ENCODE measurements at places on chromosomes 2 and 18.

DNA sequence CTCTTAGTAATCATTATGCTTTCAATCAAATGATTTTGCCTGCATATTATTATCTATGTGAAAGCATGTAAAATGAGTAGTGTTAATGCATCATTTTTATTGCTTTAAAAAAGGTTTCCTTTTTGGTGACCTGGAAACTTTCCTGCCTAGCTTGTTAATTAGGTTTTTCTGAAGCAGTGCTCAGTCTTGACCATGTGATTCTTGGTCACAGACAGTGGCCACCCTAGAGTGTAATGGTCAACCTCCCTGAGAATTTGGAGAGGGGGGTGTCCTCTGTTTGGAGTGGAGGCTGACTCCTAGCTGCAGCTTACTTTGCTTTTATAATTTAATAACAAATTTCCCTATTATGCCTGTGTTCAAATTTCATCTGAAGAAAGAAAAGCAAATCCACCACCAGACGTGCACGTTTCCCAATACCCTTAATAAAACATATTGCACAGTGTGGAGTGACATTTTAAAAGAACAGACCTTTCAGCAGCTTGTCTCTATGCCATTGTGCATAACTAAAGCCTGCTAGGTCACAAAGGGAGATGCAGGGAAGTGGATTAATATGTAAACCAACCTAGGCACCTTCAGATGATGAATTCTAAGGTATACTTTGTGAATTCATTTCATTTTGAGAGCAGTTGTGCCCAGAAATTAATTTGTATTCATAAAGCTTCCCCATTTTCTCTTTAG, 130.6 kb downstream of the RPRM start:
- no peak for DNase-seq

- no peak for DNase-seq
Measured at GRCh38 chr2:150480241-150480640, 7.2 kb downstream of the RND3 start.

GRCh38 chr2:3730646-3731045, 27.3 kb downstream of the DCDC2C start:
- no peak for DNase-seq

DNA sequence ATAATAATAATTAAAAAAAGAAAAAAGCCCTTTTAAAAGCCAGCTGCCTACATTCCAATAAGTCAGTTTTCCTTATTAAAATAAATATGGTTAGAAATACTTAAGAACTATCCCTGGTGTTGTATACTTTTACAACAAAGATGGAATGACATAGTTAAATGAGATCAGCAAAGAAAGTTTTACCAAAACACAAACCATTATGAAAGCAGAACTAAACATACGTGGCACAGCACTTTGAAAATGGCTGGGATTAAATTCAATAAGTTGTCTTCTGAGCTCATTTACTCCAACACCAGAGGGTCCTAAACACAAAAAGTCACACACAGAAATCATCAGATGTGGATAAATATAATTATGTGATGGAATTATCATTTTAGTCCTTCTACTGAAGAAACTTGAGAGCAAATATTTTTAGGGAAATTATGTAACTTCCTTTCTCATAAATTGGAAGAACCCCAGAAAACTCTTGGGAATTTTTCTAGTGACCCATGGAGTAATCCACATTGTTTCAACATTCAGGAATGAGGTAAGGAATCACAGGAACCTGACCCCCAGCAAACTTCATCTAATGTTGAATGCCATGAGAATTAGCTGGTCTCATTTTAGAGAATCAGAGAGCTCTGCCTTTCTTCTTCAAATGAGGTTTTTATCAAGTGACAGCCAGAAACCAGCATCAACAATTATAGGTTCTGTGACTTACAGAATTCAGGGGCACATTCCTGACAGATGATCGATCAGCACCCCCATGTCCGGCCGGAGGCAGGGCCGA, 11.5 kb upstream of the TMEM237 start:
- no peak for DNase-seq

DNA sequence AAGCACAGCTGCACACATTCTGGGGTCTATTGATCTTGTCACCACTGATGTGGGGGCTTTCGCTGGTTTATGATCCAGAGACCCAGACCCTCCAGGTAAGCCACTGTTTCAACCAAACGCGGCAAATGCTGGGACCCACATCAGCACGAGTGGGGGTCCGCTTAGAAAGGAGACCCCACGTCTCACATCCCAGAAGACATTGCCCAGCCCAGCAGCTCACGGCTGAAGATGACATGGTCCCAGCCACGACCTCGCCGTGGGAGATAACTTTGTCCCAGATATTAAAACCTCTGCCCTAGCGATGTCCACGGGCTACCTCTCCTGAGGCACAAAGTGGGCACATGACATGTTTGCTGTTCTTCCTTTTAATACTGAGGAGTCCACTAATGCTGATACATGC, 43.8 kb downstream of the LONRF2 start:
- DNase-seq: no peak

DNA sequence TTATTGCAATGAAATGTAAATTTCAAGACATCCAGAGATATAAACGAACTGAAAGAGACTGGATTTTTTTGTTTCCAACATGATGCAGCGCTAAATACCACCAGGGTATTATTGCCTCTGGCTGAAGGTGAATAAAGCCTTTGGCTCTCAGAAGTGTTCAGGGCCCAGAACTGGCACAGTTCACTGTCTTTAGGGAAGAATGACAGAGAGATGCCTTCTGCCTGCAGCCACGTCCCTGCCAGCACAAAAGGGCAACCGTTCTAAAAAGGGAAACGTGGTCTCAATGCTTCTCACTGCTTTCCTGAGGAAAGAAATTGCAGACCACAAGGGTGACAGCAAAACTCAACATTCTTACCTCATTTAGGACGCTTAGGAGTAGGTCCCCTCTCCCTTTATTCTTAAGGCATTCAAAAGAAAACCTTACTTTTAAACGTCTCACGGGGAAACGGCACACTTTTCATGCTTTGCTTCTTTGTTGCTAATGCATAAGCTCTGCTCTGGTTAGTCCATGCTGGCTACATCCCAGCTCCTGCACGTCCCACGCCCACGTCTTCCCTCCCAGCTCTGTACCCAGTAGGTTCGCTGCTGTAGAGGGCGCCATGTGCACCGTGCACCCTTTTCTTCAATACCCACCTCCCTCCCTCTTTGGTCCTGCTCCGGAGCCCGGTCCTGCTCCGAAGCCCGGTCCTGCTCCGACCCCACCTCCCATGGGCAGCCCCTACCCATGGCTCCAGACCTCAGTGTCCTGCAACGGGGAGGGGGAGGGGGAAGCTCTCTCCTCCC, 171.0 kb downstream of the HRH4 start:
- DNase-seq: no peak

GRCh38 chr2:25528173-25528572, 145.2 kb downstream of the DTNB start:
- DNase-seq: no peak

DNA sequence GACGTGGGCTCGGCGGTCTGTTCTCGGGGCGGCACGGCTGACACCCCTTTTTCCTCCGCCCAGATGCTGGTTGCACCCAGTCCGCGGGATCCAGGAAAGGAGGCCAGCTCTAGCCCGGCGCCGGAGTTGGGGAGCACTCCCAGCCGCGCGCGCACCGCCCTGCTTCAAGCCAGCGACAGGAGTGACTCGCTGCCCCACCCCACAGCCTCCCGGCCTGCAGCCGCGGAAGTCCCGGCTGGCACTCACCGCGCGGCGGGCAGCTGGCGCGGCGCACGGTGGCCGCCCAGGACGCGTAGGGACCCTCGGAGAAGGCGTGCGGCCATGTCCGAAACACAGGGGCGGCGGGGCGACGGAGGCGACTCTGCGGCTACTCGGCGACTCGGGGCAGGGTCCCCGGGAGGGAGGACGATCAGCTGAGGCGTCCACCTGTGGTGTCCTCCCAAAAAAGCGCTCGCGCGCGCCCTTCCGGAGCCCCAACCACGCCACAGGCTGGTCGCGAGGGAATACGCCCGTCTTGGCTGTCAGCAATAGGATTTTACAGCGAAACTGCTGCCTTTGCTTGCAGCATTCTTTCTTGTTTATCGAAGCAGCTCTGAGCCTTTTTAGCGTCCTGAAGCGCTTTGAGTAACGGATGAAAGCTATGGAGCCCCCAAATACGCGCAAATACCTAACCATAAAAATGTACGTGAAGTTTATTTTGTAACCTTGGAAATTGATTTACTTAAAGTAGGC, at the start of gene ACADL:
ACADL (minus strand) TSS at position 507 of the 732 bp plus-strand sequence; CDS start at position 323, 184 bp downstream.
- DNase-seq: no peak

GRCh38 chr2:111708476-111709180, 175.4 kb downstream of the ANAPC1 start:
- DNase-seq: no peak

GRCh38 chr2:152186262-152186661, 10.7 kb upstream of the STAM2 start:
- no peak for DNase-seq

DNA sequence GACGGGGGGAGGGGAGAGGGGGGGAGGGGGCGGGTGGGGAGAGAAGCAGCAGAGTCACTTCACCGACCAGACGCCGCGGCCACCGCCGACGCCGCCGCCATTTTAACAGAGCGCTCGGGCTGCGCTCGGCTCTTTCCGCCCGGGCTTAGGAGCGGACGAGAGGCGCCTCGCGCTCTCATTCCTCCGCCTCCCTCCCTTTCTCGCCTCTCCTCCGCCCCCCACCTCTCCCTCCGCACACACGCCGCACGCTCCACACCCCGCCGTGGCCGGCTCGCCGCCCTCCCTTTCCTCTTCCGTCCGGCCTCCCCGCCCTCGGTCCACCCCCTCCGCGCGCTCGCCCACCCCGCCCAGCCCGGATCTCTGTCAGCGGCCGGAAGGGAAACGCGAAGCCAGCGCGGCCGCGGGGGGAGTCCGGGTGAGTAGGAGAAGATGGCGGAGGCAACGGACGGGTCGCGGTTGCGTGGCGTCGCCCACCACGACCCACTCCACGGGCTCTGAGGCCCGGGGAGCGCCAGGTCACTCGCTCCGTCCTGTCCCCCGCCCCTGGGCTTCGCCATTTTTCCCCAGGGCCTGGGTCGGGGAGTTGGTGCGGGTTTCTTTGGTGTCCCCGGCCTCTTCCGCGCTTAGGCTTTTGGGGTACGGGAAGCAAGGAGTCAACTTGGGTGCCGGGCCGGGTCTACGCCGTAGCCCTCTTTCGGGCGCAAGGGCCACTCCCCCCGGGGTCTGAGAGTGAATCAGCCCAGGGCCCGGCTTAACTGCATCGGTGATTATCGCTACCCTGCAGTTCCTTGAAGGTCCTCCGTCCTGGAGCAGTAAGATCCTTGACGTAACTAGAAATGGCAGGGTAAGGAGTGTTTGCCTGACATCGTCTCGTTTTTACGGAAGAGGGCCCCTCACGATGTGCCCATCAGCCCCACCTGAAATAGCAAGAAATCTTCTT, at the start of gene USP34:
USP34 (minus strand) TSS at position 123 of the 940 bp plus-strand sequence. CDS start 395 bp downstream, outside the sequence.
- DNase-seq: peak; percentile 79

- DNase-seq: no peak
Measured at GRCh38 chr2:237557633-237558015, 8.8 kb upstream of the PRLH start.

GRCh38 chr2:167332358-167332757, 444.1 kb downstream of the XIRP2 start:
- DNase-seq: no peak

GRCh38 chr18:50836521-50836957, 16.7 kb upstream of the MRO start:
- DNase-seq: no peak

GRCh38 chr18:12867441-12868123, 16.5 kb downstream of the PTPN2 start:
- no peak for DNase-seq

- no peak for DNase-seq
Measured at GRCh38 chr2:61328707-61329251, 142.1 kb downstream of the USP34 start.

GRCh38 chr2:109128616-109129355, at the start of gene SH3RF3:
SH3RF3 (plus strand) TSS chr2:109129205.
- no peak for DNase-seq

- no peak for DNase-seq
Measured at GRCh38 chr2:202717598-202718310, 83.0 kb downstream of the FAM117B start.

GRCh38 chr18:40159141-40160017, 1795.7 kb upstream of the PIK3C3 start:
- no peak for DNase-seq

GRCh38 chr2:228675646-228676045, 494.2 kb upstream of the SPHKAP start:
- DNase-seq: no peak

GRCh38 chr2:25566694-25567093, 106.7 kb downstream of the DTNB start:
- no peak for DNase-seq

DNA sequence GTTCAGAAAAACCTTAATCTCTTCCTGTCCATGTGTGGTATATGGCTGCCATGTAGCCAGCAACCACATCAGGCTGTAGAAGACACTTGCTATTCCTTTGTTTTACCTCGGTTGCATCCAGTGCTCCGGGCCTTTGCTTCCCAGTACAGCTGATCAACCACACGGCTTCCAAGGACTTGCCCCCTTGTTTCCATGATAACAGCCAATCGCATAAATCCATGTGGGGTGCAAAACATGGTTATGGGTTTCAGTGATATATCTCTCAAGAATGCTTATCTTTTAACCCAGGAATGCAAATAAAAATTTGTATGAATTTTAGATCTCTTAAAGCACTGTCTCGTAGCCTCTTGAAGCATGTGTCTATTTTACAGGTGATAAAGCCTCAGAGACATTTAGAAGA, 118.3 kb downstream of the MGAT5 start:
- DNase-seq: no peak

GRCh38 chr2:207734264-207734635, 22.8 kb downstream of the CCNYL1 start:
- DNase-seq: no peak

- DNase-seq: no peak
Measured at GRCh38 chr2:36562240-36562639, 35.7 kb downstream of the FEZ2 start.

DNA sequence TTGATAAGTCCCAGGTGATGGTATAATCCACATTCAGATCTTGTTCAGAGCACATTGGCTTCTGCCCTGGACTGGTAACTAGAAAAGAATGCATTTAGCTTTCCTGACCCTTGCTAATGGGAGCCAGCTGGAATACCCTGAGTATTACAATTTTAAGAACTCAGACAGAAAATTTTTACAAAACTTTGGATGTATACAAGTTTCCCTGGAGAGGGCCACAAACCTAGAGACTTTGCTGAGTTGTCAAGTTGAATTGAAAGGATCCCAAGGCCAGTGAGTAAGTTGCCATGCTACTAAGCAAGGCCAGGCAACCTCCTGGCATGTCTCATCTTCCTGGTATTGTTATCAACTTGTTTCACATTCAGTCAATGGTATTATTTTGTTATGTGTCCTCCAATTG, 20.0 kb upstream of the NABP1 start:
- DNase-seq: no peak

All from stimulated activated CD4-positive, alpha-beta T cell treated with anti-CD3 and anti-CD28 coated beads, Interleukin-12 subunit alpha, Interleukin-12 subunit beta, amount 100 ng/mL, for 48 hours (primary cell).